CMK (cell line): ENCODE measurements at places on chromosomes 2 and 18.

DNA sequence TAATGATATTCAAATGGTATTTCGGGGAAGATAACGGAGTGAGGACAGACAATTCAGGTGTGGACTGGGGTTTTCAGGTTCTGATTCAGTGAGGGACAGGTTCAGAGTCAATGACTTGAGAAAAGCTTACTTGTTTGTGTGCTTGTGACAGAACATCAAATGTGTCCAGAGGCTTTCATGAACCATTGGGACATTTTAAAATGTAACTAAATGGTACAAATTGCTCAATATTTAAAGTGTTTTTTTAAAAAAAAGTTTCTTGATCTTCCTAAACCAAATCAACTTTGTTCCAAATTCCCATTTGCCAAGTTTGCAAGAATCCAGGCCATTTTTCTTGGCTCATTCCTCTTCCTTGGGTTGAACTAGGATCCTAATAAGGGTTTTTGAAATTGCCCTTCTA lies 59.4 kb upstream of the BZW1 start:
- DNase-seq: no peak

- no peak for DNase-seq
Observed at GRCh38 chr2:61021228-61021660, 3.2 kb upstream of the PUS10 start.

GRCh38 chr2:231464576-231465540 lies 574 bp upstream of the NCL start:
- DNase-seq: no peak

DNA sequence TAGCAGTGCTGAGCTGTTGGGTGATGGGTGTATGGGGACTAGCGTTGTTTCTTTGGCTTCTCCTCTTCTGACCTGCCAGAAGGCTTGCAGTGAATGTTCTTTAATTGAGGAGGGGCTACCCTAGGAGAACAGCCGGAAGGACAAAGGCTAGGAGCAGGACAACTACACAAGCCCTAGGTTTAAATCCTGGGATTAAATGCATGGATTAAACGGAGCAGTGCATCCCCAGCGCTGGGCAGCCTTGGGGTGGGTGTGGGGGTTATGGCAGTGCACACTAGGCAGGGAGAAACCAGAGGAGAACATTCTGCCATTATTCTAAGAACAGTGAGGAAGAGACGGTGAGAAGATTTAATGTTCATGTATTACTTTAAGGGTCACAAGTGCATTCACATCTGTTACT lies 86.4 kb upstream of the MCFD2 start:
- DNase-seq: no peak

- no peak for DNase-seq
Observed at GRCh38 chr2:64932116-64932370, 57.2 kb upstream of the SLC1A4 start.

DNA sequence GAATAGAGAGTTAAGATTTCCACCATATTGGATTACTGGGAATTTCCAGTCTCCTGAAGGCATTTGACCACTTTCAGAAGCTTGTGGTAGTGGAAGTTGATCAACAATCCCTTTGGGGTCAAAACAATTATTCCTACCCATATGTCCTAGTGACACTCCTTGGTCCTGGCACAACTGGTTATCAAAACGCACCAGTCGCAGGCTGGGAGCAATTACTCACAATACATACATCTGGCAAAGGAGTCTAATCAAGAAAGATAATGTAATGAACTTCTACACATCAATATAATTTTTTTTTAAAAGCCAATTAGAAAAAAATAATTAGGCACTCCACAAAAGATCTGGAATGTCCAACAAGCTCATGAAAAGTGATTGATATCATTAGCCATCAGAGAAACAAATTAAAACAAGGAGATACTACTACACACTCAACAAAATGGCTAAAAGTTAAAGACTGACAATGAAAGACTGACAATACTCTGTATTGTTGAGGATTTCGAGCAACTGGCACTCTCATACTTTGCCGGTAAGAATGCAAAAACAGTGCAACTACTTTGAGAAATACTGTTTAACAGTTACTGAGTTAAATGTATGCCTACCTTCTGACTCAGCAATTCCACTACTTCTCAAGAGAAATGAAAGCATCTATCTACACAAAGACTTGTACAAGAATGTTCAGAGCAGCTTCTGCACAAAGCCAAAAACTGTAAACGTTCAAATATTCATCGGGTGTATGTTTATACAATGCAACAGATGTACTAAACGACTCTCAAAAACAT lies 2.0 kb downstream of the INO80C start:
- DNase-seq: no peak

DNA sequence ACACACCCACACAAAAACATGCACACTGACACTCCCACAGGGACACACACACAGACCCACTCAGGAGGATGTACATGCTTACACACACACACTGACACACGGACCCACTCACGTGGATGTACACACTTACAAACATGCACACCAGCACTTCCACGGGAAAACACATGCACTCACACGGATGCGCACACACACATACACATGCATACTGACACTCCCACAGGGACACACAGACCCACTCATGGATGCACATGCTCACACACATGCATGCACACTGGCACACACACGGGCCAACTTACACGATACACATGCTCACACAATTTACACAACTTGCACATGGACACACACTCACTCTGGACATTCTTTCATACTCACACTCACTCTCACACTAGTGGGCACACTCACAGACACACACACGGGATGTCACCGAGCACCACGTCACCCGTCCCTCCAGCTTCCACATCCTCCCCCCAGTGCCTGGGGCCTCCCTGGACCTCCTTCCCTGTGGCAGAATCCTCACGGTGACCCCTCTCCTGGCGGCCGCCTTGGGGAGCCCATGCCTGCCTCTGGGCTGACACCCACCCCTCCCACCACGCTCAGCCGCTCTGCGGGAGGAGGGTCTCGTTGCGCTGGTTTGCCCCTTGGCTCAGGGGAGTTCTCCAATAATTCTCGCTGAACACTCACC lies 58.5 kb downstream of the TWIST2 start:
- no peak for DNase-seq

DNA sequence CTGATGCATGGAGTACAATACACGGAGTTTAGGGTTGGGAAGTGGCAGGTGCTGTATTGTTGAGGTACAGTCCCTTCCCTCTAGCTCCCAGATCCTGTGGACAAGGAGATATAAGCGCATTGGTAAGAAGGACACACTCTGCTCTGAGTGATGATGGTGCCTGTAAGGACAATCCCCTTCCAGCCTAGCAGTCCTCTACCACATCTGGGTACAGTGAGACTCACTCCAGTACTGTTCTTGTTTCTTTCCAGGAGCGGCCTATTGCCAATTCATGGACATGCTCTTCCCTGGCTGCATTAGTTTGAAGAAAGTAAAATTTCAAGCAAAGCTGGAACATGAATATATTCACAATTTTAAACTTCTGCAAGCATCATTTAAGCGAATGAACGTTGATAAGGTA lies 56.0 kb downstream of the MAPRE2 start:
- no peak for DNase-seq

DNA sequence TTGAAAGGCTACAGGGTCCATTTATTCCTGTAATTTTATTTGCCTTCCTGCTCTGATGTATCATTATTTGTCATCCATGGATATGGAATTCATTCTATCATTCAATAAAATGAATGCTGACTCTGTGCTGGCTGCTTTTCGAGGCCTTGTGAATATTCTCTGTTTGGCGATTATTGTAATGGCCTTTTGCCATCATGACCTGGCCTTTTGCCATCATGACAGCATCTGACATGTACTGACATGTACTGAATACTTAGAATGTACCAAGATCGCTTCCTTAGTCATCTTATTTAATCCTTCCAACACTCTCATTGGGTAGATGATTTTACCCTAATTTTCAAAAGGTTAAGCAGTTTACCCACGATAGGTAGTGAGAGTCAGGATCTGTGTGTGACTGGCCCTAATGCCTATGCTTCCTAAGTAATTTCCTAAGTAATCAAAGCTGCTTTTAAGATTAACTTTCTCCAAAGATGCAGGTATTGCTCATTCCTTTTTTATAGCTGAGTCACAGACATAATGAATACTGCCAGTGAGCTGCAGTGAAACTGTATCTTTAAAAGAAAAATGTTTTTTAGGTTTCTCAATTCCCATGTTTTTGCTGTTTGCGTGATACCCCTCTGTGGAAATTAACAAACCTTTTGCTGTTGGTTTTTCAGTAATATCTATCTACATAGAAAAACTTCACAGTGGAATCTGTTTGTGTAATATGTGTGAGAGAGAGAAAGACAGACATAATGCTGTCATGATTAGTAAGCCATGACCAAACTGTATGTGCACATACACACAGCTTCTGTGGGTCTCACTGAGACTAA lies 127.8 kb downstream of the CERS6 start:
- DNase-seq: no peak

DNA sequence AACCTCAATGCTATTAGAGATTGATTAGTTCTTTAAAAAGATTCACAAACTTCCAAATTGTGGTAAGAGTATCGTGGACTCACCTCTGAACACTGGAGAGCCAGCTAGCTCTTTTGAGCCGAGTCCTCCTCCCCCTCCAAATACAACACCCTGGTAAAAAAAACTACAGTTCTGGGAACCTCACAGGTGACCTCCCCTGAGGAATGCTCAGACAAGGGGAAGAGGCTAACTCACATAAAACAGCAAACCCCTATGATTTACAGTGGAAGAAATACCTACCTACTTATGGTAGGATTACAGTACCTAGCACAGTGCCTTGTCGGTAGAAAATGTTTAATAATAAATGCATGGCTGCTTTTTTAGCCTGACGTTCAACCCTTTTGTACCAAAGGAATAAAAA lies 8.4 kb downstream of the ZNF24 start:
- no peak for DNase-seq

DNA sequence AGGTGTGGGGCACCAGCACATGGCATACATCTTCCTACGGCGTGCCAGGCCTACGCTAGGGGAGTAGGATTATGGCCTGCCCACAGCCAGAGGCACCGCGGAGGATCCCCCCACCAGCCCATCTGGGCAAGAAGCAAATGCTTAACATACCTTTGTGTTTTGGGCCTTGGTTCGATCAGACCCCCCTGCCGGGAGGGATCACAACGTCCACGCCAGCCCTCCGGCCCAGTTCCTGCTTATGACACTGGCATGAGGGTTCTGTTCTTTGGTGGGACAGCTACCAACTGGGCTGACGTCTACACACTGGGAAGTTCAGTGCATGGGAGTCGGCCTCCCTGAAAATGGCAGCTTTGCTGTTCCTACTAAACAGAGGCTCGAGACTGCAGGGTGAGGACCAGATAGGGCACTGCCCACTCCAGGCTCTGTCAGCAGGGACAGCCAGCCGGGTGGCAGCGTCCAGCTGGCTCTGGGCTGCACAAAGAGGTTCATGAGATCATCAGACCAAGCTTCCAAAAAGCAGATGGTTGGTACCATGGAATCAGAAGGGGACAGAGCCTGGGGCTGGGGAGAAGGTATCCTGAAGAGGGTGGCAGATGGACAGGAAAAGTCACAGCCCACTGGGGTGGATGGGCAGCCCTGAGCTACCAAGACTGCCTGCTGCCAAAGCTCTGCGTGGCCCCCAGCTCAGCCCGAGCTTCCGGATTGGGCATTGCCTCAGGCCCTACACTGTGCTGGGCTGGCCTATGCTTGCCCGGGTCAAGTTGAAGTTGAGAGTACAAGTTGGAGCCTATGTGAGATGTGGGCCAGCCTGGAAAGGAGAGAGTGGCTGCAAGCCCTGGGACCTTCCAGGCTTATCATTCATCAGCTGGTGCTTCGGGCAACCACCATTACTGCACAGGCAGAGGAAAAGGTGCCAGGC lies 61.7 kb upstream of the TEX51 start:
- DNase-seq: no peak

DNA sequence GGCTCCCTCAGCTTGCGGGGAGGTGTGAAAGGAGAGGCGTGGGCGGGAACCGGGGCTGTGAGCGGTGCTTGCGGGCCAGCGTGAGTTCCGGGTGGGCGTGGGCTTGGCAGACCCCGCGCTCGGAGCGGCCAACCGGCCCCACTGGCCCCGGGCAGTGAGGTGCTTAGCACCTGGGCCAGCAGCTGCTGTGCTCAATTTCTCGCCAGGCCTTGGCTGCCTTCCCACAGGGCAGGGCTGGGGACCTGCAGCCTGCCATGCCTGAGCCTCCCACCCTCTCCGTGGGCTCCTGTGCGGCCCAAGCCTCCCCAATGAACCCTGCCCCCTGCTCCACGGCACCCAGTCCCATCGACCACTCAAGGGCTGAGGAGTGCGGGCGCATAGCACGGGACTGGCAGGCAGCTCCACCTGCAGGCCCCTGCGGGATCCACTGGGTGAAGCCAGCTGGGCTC lies 48.2 kb downstream of the RNF138 start:
- DNase-seq: no peak

DNA sequence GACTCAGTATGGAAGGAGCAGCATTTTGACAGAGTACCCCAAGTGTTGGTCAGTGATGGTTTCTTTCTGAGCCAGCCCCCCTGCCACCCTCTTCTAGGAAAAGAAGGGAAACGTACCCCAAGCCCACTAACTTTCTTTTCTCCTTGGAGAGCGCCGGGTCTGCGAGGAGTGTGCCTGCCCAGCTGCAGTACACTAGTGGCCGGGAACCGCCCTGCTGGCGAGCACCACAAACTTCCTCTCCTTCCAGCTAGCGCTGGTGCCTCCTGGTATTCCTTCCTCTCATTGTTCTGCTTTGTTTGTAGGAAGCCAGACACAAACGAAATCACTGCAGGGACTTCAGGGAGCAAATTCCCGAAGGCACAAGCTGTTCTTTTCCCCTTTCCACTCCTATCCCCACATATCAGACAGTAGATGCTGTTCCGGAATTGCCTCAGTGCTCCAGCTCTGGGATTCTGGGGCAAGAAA lies 1.8 kb downstream of the CCDC85A start:
- no peak for DNase-seq

DNA sequence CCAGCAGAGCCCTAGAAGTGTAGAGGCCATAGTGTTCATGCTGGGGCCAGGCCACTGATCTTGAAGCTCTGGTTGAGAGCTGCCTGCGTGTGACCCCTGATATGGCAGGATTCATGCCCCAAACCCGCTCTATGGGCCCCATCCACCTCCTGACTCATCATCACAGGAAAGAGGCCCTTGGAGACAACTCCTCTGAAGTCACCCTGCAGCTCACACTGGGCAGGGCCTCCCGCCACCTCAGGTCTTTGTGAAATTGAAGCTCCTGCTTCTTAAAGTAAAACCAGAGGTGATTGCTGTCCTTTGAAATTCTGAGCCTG lies 12.0 kb upstream of the TUBB6 start:
- DNase-seq: no peak

- no peak for DNase-seq
Observed at GRCh38 chr2:29080886-29081743, 6.8 kb upstream of the PCARE start.

- no peak for DNase-seq
Observed at GRCh38 chr2:158781353-158781961, 13.7 kb upstream of the DAPL1 start.

DNA sequence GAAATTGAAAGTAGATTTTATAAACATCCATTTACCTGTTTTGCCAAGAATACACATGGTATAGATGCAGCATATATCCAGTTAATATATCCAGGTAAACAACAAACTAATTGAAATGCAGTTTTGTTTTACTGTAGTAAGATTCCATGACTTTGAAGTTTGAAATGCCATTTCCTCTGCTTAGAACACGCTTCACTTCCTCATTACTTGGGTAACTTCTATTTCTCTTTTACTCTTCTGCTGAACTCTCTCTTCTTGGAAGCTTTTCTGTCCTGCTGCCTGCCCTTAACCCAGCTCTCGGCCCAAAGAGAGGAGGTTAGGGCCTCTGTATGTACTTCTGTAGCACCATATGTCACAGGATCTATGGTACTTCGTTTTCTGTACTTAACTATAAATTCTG lies 14.1 kb upstream of the IL1RL2 start:
- DNase-seq: no peak

GRCh38 chr18:36672437-36673344 lies 156.1 kb downstream of the TPGS2 start:
- DNase-seq: no peak

- no peak for DNase-seq
Observed at GRCh38 chr2:23622466-23622865, 237.5 kb downstream of the KLHL29 start.
